ENCODE measurements at places on chromosomes 5 and 9. TPM values are rescaled to one million over a fixed set of nuclear protein-coding genes. Genes with fewer than 3 reads are reported as not detected.

DNA sequence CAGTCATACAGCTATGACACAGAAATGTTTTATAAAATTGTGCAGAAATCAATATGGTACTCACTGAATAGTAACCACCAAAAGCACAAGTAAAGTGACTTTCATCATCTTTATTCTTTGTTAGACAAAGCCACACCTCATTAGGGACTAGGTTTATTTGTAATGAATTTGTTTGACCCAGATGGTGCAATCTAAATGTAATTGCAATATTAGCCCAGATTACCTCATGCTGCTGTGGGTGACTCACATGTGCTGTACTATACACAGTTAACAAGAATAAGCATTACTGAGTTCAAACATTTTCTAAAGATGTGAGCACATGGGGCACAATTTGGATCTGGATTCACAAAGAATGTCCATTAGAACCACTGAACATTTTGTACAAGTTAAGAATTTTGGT, 759.3 kb upstream of the TYRP1 start:
- DNase-seq = peak; percentile 37

- DNase-seq = no peak
Measured at GRCh38 chr5:53453898-53454718, 26.3 kb upstream of the FST start.

Gene FAM81B
- not detected for total RNA-seq

DNA sequence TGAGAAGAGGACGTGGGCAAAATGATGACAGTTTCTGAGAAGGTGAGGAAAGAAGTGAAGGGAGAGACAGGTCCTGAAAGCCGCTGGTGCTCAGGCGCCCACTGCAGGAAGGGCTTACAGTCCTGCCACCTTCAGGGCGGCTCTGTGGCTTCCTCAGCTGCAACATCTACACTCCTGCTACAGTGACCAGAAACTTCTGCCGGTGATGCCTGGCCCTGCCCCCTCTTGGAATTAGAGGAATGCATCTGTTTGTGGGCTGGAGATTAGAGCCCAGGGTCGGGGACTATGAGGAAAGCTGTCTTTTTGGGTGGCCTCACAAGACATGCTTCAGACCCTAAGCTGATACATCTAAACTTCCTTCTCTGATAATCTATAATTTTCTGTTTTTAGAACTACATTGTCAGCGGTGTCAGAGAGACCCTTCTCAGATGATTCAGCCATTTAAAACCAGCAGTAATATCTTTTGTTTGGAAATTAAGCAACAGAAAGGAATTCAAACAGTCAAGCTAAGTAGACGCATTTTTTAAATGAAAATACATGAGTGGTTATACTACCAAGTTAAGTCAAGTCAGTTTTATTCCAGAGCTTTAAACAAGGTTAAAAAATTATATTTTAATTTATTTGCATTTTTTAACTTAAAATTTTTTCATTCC, 30.4 kb downstream of the PRDM6 start:
- DNase-seq = peak; percentile 61

Gene CDK5RAP2
- 52.2 TPM for total RNA-seq

Gene C9orf152
- not detected for total RNA-seq

GRCh38 chr5:141834331-141834730, 43.9 kb downstream of the PCDH1 start:
- peak; percentile 41 for DNase-seq

DNA sequence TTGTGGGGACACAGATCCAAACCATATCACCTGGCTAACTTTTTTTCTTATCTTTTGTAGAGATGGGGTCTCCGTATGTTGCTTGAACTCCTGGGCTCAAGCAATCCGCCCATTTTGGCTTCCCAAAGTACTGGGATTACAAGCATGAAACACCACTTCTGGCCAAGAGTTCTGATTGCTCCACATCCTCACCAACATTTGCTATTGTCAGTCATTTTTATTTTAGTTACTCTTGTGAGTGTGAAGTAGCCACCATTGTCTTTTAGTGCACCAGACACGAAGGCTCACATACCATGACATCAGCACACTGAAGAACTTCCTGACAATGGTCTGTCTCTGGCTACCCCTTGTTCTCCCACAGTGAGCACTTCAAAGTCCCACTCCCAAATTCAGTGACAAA, 17.3 kb downstream of the PLAC8L1 start:
- DNase-seq = no peak

- DNase-seq = no peak
Measured at GRCh38 chr5:133942614-133943474, 25.6 kb downstream of the C5orf15 start.

Gene EEIG1
- 20.6 TPM for total RNA-seq

DNA sequence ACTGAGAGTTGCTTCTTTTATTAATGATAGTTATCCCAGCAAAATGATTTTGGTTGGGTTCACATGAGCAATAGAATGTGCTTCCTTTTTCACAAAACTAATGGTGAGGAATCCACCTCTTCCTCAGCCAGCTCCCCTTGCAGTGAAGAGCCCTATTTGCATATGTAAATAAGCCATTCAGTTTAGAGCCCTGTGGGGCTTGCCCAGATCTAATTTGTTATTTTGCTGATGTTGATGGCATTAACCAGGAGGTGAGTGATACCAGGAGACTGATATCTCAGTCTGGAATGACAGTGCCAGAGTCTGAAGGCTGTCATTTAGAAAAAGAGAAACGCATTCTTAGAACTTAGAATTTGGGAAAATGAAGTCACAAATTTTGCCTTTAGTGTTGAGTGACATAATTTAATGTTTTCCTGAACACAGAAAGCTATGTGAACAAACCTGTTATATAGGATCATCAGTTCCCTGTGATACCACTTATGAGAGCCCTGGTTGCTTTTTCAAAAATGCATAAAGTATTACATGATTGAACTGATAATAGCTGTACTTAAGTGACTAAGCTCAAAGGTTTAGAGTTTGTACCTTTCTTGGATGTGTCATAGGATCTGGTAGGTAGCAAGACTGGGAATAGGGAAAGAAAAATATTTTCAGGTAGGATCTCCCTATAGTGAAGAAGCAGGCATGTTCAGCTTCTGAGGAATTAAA, 271.6 kb downstream of the MAST4 start:
- no peak for DNase-seq

Gene CMBL
- total RNA-seq = 9.0 TPM

- DNase-seq = no peak
Measured at GRCh38 chr5:55324815-55325418, 17.1 kb downstream of the MTREX start.

GRCh38 chr5:87404359-87404758, 8.4 kb downstream of the CCNH start:
- no peak for DNase-seq

GRCh38 chr9:21153336-21154017, 11.8 kb upstream of the IFNW1 start:
- peak; percentile 54 for DNase-seq

- no peak for DNase-seq
Measured at GRCh38 chr5:106171132-106171531, 1499.6 kb downstream of the EFNA5 start.

Gene GRIA1
- total RNA-seq = 0.29 TPM

DNA sequence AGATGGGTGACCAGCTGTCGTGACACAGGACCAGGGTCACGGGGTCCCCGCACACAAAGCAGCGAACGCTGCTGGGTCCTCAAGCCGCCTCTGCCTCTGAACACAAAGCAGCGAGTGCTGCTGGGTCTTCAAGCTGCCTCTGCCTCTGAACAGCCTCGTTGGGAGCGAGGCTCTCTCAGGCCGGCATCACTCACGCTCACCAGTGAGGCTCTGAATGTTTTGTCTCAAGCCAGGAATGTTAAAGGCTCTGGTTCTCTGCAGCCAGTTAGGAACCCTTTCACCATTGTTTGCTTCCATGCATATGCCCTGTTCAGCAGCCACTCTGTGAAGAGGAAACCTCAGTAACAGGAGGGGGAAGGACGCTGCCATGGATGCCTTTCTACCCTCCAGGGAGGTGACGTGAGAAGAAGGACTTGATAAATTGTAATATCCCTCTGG, 82.7 kb upstream of the TAF11L2 start:
- no peak for DNase-seq

Gene PIP5KL1
- total RNA-seq = 3.5 TPM

- DNase-seq = peak; percentile 79
Measured at GRCh38 chr9:136714096-136714892, 1.9 kb downstream of the DIPK1B start.

DNA sequence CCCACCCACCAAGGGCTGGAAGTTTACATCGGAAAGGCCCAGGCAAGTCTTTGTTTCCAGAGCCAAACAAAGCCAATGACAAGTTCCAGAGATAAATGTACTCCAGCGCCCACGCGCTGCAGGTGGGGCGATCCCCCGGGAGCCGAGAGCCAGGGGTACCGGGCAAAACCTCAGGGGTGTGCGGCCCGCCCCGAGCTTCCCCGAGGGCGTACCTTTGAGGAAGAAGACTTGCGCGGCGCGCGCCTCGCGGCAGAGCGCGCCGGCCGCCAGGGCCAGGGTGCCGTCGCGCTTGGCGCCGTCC, 671 bp downstream of the DUSP1 start:
- DNase-seq = no peak

DNA sequence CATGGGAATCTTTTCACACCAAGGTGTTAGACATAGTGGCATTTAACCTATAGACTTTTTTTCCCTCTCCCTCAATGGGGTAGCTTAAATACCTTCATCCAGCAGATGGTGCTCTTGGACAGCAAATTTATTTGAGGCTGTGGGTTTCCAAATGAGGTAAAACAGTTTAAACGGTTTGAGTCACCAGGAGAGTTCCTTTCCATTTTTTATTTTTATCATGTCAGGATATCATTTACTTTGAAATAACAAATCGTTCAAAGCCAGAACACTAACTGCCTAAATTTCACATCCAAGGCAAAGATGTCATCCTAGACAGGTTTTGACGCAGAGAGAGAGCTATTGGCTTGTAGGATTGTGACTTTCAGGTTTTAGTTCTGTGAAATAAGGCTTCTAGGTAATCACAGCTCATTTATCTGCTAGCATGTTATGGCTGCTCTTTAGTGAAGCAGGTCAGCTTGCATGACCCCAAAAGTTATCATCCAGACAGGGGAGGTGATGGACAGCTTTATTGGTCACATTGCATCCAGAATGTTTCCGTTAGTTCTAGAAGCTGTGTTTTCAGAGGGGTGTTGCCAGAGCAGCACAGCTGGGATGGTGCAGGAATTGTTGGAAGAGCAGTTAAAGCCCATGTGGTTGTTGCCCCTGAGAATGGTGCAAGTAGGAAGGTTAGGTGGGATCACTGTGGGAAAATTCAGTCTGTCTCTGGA, 69.8 kb downstream of the KDM4C start:
- peak; percentile 70 for DNase-seq

DNA sequence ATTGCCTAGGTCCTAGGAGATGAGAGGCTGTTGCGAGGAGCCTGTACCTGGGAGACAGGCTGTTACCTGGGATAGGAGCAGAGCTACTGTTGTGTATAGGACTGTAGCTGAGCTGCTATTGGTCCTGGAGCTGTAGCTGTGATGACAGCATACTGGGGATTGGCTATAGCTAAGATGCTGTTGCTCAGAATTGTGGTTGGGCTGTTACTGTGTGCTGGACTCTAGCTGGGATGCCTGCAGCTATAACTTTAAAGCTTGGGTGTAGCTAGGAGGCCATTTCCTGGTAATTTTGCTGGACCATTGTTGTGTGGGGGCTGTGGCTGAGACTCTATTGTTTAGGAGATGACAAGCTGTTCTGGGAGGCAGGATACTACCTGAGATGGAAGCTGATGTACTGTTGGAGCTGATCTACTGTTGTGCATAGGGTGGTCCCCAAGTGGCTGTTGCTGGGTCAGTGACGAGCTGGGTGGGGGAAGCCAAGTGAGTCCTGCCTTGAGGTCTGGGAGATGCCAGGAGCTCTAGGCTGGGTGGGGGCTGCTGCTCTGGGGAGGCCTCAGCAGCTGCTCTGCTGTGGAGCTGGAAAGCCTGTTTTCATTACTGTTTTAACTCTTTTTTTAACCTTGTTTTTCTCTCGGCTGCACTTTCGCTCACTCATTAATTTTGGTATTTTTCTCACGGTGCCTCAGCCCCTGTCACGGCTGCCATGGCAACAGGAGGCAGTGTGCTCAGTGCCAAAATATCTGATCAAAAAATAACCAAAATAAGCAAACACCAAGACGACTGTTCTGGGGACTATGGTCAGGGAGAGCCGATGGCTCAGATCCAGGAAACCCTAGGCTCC, 3.0 kb upstream of the PCDH1 start:
- peak; percentile 76 for DNase-seq

DNA sequence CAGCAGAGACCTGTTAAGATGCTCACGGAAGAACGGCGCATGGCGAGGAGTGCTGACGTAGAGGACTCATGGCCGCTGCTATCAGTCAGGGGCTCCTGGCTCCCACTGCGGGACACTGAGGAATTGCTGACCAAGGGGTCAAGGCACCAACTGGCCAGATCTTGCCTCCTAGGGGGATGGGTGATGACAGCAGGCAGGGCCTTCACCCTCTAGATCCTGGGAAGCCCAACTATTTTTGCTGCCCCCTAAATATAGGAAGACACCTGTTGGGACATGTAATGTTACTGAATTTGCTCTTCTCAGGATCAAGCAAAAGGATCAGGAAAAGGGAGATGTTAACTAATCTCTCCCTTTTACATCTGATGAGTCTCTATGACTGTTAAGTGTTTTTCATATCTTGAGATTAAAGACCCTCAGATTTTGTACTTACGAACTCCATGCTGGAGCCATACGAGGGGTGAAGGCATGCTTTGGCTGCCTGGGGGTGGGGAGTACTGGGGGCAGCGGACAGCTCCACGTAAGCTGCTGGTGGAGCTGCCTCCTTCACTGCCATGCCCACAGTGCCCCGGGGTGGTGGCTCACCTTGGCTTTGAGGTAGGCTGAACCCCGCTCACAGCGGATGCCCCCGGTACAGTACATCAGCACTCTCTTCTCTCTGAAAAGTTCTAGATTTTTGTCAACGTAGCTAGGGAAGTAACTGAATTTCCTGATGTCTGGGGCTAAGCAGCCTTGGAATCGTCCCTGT, 28.1 kb downstream of the TSTD2 start:
- DNase-seq = no peak

Gene GRXCR2
- total RNA-seq = not detected

- DNase-seq = no peak
Measured at GRCh38 chr9:131919216-131919615, 160.5 kb downstream of the MED27 start.

Gene CORO2A
- 0.72 TPM for total RNA-seq

Gene DBH
- total RNA-seq = not detected

Gene MRPS27
- total RNA-seq = 98.1 TPM

DNA sequence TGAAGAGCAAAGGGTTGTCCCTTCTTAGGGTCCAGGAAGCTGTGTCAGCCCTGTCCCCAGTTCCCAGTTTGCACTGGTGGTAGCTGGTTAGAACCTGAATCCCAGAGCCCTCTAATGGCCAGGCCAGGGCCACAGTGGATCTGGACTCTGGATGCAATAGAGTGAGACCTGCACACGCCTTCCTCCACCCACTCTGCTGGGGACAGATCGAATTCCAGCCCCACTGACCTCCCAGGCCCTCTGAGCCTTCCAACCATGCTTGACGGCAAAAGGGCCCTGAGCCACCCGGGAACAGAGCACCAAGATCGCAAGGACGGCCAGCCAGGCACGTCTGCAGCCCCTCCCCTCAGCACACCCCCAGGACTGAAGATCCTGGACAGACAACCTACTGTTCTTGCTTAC, 23.7 kb downstream of the NAIF1 start:
- DNase-seq = no peak

Gene SLC4A9
- not detected for total RNA-seq

Gene SCAI
- total RNA-seq = 15.0 TPM

All from osteoblast (primary cell).